ENCODE measurements at places on chromosomes 3 and 15. TPM values are rescaled to one million over a fixed set of nuclear protein-coding genes. Genes with fewer than 3 reads are reported as not detected.

Gene TMEM212
- total RNA-seq, result not detected

Gene SLC12A1
- total RNA-seq, result not detected

Gene CFAP100
- not detected for total RNA-seq

Gene SLC4A7
- total RNA-seq, result 32.9 TPM

Gene UPK1B
- total RNA-seq, result not detected

Gene ATP13A5
- not detected for total RNA-seq

Gene GRK7
- total RNA-seq, result not detected

DNA sequence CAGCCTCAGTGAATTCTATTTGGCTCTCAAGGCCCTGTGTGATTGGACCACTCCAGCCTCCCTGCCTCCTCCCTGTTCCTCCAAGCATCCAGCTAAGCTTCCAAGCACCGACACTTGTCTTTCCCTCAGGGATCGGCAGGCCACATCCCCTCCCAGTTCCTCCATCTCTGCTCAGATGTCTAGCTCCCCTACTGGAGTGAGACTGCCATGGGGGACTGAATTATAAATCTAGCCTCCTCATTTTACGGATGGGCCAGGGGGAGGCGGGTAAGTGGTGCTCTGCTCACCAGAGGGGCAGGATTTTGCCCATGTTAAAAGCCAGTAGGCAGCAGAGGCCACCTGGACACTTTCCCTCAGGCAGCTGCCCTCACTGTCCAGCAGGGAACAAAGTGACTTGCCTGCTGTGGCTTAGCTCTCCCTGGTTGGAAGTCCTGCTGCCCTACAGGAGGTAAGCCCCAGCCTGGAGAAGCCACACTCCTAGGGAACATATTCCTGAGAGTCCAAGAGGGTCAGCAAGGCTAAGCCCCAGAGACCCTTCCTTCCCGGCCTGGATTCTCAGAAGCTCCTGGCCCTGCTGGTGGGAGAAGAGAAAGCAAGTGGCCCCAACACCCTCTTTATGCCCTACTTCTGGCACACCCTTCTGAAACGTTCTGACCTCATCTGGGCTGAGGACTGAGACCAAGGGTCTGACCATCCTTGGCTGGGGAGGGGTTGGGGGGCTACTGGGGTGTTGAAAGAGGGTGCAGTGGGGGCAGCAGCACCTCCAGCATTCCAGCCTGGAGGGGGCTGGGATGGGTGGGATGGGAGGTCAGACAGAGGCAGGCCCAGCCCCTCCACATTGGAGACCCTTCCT is 9.1 kb upstream of the HHATL start:
- H3K4me1 ChIP-seq, result no peaks in the 10 kb centered on the region
- H3K27ac ChIP-seq, result no peak overlapping the region
- H3K36me3 ChIP-seq, result no peaks in the 10 kb centered on the region

GRCh38 chr3:49476563-49476962 is 6.5 kb downstream of the DAG1 start:
- DNase-seq, result peak; percentile 74
- H3K4me1 ChIP-seq, result peaks cover 30% of the 10 kb centered on the region
- peak overlapping the region; percentile 80 for H3K27ac ChIP-seq
- peak overlapping the region; percentile 43 for H3K4me3 ChIP-seq
- no peaks in the 10 kb centered on the region for H3K27me3 ChIP-seq
- H3K36me3 ChIP-seq, result peaks cover 52% of the 10 kb centered on the region

GRCh38 chr3:54703923-54704322 is 223.9 kb downstream of the LRTM1 start:
- no peak for DNase-seq
- no peak overlapping the region for H3K4me3 ChIP-seq
- no peaks in the 10 kb centered on the region for H3K27me3 ChIP-seq
- H3K36me3 ChIP-seq, result no peaks in the 10 kb centered on the region

- no peak overlapping the region for H3K4me3 ChIP-seq
- H3K36me3 ChIP-seq, result peaks cover 9% of the 10 kb centered on the region
- H3K27ac ChIP-seq, result no peak overlapping the region
- H3K27me3 ChIP-seq, result peaks cover 17% of the 10 kb centered on the region
Observed at GRCh38 chr15:39922462-39923092, 2.5 kb upstream of the GPR176 start.

- H3K27ac ChIP-seq, result no peak overlapping the region
- peaks cover 2% of the 10 kb centered on the region for H3K4me1 ChIP-seq
- DNase-seq, result no peak
- H3K36me3 ChIP-seq, result no peaks in the 10 kb centered on the region
Observed at GRCh38 chr3:53842436-53843194, 3.6 kb downstream of the CHDH start.

- H3K4me3 ChIP-seq, result no peak overlapping the region
- no peak for DNase-seq
- no peaks in the 10 kb centered on the region for H3K27me3 ChIP-seq
- peaks cover 12% of the 10 kb centered on the region for H3K4me1 ChIP-seq
Observed at GRCh38 chr3:15492847-15493360, 28.6 kb downstream of the COLQ start.

DNA sequence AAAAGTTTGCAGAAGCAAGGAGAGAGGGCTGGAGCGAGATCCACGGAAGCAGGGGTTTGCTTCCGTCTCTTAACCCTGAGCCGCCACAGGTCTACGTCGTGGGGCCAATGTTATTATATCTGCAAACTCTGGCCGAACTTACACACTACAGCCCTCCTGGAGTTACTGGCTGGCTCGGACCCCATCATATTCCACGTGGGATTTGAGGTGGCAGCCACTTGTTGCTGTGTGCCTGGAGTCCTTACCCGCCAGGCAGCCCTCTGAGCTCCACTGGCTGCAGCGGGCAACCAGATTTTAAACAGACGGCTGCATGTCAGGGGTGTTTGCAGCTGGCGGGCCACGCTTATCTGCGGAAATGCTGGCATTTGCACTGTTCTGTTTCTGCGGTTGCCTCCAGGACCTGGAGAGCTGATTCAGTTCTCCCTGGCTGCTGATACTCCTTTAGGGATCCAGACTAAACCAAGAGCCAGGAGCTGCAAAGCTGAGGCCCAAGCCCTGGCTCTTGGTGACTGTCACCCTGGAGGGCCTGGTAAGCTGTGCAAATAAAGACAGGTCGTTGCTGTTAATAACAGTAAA is 34.7 kb downstream of the TM2D3 start:
- H3K4me3 ChIP-seq, result no peak overlapping the region
- peaks cover 17% of the 10 kb centered on the region for H3K4me1 ChIP-seq
- H3K27me3 ChIP-seq, result no peaks in the 10 kb centered on the region
- DNase-seq, result no peak

GRCh38 chr3:56339671-56340070 is 128.6 kb downstream of the ERC2 start:
- H3K36me3 ChIP-seq, result no peaks in the 10 kb centered on the region
- H3K27me3 ChIP-seq, result peaks cover 3% of the 10 kb centered on the region
- H3K4me3 ChIP-seq, result no peak overlapping the region
- DNase-seq, result no peak
- no peaks in the 10 kb centered on the region for H3K4me1 ChIP-seq

GRCh38 chr3:134214239-134214638 is 36.4 kb downstream of the RYK start:
- no peak for DNase-seq
- no peak overlapping the region for H3K27ac ChIP-seq
- peaks cover 10% of the 10 kb centered on the region for H3K4me1 ChIP-seq
- no peaks in the 10 kb centered on the region for H3K27me3 ChIP-seq
- no peaks in the 10 kb centered on the region for H3K36me3 ChIP-seq

DNA sequence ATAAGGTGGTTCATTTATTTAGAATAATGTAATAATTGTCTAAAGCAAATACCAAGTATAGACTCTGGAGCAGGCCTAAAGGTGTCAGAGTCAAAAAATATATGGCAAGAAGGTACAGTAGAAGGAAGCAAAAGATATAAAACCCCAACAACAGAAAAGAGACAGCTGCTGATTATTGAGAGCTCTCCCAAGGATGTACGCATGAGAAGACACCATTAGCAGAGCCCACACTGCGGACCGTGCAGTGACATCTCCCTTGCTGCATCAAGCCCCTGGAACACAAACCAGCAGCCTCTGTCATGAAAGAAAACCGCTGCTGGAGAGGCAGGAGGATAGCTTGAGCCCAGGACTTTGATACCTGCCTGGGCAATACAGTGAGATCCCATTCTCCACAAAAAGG is 18.0 kb upstream of the SLC6A20 start:
- peaks cover 9% of the 10 kb centered on the region for H3K27me3 ChIP-seq
- no peak overlapping the region for H3K4me3 ChIP-seq
- DNase-seq, result no peak
- H3K4me1 ChIP-seq, result no peaks in the 10 kb centered on the region

DNA sequence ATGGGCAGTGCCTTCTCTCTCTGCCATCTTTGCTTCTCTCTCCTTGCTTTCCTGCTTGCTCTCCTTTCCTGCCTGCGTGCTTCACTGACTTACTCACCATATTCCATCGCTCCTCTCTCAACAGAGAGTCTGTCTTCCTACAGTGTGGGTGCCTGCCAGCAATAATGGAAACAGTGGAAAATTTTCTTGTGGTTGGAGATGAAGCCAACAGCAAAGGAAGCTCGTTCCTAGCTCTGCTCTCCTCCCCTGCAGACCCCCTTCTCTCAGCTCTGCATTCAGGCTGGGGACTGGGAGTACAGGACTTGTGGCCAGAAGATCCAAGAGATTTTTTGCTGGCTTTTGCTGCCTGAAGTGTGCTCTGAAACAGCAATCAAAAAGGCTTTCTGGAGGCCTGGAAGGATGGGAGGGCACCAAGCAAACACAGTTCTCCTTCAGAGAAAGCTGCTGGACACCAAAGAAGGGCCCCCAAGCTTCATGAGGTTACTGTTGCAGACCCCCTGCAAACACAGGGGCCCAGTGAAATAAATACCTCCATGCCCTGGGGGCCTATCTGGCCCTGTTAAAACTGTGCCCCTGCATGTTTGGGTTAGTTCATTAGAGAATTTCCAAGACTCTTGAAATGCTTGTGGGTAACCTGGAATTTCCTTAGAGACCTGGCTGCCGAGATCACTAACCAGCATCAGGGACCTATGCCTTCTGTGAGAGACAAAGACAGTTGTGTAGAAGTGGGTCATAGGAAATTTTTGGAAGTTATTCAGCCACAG is 149.9 kb upstream of the RASGRP1 start:
- H3K4me3 ChIP-seq, result no peak overlapping the region
- DNase-seq, result no peak

GRCh38 chr3:41212088-41212487 is 12.8 kb downstream of the CTNNB1 start:
- no peak overlapping the region for H3K4me3 ChIP-seq
- H3K36me3 ChIP-seq, result peaks cover 33% of the 10 kb centered on the region
- no peak for DNase-seq
- H3K27ac ChIP-seq, result no peak overlapping the region
- peaks cover 50% of the 10 kb centered on the region for H3K4me1 ChIP-seq
- no peaks in the 10 kb centered on the region for H3K27me3 ChIP-seq

- DNase-seq, result no peak
- H3K4me3 ChIP-seq, result no peak overlapping the region
- H3K36me3 ChIP-seq, result peaks cover 13% of the 10 kb centered on the region
- peaks cover 3% of the 10 kb centered on the region for H3K4me1 ChIP-seq
- H3K27ac ChIP-seq, result no peak overlapping the region
Observed at GRCh38 chr15:34301058-34301457, 36.5 kb downstream of the SLC12A6 start.

GRCh38 chr3:42680806-42681205 is 4.5 kb upstream of the KLHL40 start:
- no peak overlapping the region for H3K4me3 ChIP-seq
- peaks cover under 1% of the 10 kb centered on the region for H3K4me1 ChIP-seq
- peaks cover 15% of the 10 kb centered on the region for H3K27me3 ChIP-seq
- H3K27ac ChIP-seq, result no peak overlapping the region
- DNase-seq, result no peak

- peaks cover 12% of the 10 kb centered on the region for H3K4me1 ChIP-seq
- no peak for DNase-seq
- peak overlapping the region; percentile 79 for H3K4me3 ChIP-seq
- peaks cover 30% of the 10 kb centered on the region for H3K27me3 ChIP-seq
- H3K36me3 ChIP-seq, result no peaks in the 10 kb centered on the region
- peak overlapping the region; percentile 63 for H3K27ac ChIP-seq
Observed at GRCh38 chr15:75738014-75738646, 25.5 kb upstream of the CSPG4 start.

DNA sequence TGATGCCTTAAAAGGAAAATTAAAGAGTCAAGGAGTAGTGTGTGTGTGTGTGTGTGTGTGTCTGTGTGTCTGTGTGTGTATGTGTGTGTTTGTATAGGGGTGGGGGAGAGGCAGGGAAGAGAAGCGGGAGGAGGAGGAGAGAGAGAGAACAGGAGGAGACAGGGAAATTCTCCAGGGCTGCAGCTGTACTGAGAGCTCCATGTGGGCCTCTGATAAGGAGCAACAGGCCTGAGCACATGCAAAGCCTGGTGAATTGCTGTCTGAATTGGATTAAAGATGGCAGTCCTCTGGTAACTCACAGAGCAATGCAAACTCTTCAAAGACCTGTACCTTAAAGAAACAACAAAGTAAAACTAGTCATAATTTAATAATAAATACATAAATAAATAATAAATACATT is 70.6 kb downstream of the SEMA6D start:
- no peak overlapping the region for H3K4me3 ChIP-seq
- H3K27me3 ChIP-seq, result no peaks in the 10 kb centered on the region
- DNase-seq, result no peak
- no peaks in the 10 kb centered on the region for H3K36me3 ChIP-seq
- no peaks in the 10 kb centered on the region for H3K4me1 ChIP-seq
- no peak overlapping the region for H3K27ac ChIP-seq

- H3K27me3 ChIP-seq, result no peaks in the 10 kb centered on the region
- no peaks in the 10 kb centered on the region for H3K36me3 ChIP-seq
- no peak overlapping the region for H3K4me3 ChIP-seq
- no peaks in the 10 kb centered on the region for H3K4me1 ChIP-seq
Observed at GRCh38 chr3:52798978-52799476, 4.4 kb downstream of the ITIH3 start.

- H3K4me1 ChIP-seq, result peaks cover 92% of the 10 kb centered on the region
- H3K27ac ChIP-seq, result peak overlapping the region; percentile 21
- H3K36me3 ChIP-seq, result peaks cover 85% of the 10 kb centered on the region
- DNase-seq, result no peak
- H3K27me3 ChIP-seq, result no peaks in the 10 kb centered on the region
Observed at GRCh38 chr3:45986303-45986982, 9.2 kb downstream of the FYCO1 start.

GRCh38 chr3:141126661-141127343 is 75.7 kb downstream of the SPSB4 start:
- H3K27ac ChIP-seq, result no peak overlapping the region
- H3K36me3 ChIP-seq, result no peaks in the 10 kb centered on the region
- DNase-seq, result no peak
- no peaks in the 10 kb centered on the region for H3K4me1 ChIP-seq
- H3K27me3 ChIP-seq, result peaks cover 7% of the 10 kb centered on the region
- H3K4me3 ChIP-seq, result no peak overlapping the region

DNA sequence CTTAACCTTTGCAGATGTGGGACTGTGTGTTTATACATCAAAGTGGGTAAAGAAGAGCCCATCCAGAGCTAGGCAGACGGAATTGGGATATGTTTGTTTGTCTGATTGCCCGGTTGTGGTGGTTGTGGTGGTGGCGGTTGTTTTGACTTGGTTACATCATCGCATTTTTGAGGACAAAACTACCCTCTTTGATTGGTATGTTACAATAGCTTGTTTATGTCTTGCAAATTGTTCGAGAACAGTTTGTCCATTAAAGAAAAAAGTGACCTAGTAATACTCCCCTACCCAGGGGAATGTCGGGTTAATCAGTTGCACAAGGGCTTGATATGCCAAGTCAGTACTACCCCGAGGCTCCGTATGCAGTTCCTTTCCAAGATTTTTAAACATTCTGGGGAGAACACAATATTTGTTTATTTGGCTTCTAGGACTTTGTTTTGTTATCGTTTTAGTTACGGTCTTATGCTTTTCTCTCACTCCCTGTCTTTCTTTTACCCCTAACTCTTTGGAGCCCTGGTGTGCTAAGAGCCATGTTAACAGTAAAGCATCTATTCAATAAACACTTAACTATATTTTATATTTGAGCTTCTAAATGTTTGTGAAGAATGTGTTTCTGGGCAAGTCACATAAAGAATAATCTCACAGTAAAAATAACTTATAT is 315.4 kb downstream of the LPP start:
- H3K36me3 ChIP-seq, result peaks cover 8% of the 10 kb centered on the region
- no peaks in the 10 kb centered on the region for H3K4me1 ChIP-seq

All from activated CD8-positive, alpha-beta T cell treated with anti-CD3 and anti-CD28 coated beads, Interleukin-2, amount 10 ng/mL, durations not matched to agents 7 days and 5 days (primary cell).